ENCODE measurements at places on chromosomes 7 and 10.

GRCh38 chr7:154610903-154611302 lies 392.0 kb downstream of the PAXIP1 start:
- no peak for DNase-seq

GRCh38 chr7:100952641-100953040 lies 3.3 kb downstream of the MUC3A start:
- DNase-seq: no peak

GRCh38 chr10:11901454-11901832 lies 78.3 kb downstream of the PROSER2 start:
- no peak for DNase-seq

DNA sequence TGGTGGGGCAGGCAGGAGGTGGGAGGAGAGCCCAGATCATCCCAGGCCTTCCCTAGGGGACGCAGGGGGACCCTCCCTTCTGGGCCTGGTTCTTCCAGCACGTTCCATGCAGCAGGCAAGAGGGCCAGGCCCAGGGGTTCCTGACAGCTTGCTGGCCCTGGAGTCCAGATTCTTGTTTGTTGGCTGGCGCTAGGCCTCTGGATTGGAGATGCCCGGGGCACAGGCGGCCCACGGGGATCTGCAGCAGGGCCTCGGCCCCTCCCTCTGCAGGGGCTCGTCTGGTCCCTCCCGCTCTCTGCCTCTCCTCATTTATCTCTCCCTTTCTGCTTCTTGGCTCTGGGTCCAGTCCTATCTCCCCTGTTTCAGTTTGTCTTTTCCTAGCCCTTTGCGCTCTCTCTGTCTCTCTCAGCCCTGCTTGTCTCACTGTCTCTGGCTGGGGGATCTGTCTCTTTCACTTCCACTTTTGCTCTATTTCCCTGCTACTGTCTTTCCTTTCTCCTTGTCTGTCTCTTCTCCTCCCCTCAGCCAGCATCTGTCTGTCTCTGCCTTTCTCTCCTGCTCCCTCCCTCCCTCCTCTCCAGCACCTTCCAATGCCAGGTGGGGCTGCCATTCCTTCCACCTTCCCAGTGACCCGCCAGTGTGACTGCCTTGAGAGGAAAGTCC lies 1.1 kb upstream of the AQP1 start:
- DNase-seq: no peak

GRCh38 chr7:117169907-117170306 lies 153.0 kb downstream of the WNT2 start:
- no peak for DNase-seq

GRCh38 chr7:68461430-68461829 lies 1136.8 kb upstream of the AUTS2 start:
- DNase-seq: no peak

DNA sequence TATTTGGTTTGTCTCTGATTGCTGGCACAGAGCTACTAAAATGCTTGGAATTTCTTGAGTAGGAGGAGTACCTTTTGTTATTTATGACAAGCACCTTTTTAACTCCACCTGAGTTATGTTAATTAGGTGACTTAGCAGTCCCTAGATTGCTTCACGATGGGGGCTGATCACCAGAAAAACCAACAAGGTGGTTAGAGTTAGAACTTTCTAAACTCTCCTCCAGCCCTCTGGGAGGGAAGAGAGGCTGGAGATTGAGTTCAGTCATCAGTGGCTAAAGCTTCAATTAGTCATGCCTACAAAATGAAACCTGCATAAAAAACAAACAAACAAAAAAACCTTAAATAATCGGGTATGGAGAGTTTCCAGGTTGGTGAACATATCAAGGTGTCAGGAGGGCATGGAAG lies 23.6 kb upstream of the ING3 start:
- no peak for DNase-seq

- DNase-seq: no peak
Observed at GRCh38 chr7:121739465-121739864, 133.5 kb upstream of the PTPRZ1 start.

GRCh38 chr10:11866199-11866925 lies 43.2 kb downstream of the PROSER2 start:
- no peak for DNase-seq

DNA sequence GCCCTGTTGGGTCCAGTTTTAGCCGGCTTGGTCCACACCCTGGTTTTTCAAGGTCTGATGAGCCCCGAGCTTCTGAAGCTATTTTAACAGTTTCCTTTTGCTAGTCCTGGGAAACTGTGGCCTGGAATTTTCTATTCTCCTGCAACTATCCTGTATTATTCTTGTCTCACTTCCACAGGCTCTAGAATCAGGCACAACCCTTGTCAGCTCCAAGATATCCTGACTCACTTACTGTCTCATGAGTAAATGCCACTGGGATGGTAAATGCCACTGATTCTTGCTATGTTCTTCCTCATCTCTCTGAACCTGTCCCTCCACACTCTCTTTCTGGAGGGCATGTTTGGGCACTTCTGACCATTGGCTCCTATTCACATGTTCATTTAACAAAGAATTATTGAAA lies 611.5 kb upstream of the IGFBP3 start:
- DNase-seq: no peak

GRCh38 chr10:93991596-93992284 lies 2.0 kb upstream of the PLCE1 start:
- no peak for DNase-seq

- no peak for DNase-seq
Observed at GRCh38 chr7:66958538-66959350, 36.6 kb downstream of the SBDS start.

- DNase-seq: no peak
Observed at GRCh38 chr7:76232698-76233097, 31.0 kb downstream of the SRRM3 start.

DNA sequence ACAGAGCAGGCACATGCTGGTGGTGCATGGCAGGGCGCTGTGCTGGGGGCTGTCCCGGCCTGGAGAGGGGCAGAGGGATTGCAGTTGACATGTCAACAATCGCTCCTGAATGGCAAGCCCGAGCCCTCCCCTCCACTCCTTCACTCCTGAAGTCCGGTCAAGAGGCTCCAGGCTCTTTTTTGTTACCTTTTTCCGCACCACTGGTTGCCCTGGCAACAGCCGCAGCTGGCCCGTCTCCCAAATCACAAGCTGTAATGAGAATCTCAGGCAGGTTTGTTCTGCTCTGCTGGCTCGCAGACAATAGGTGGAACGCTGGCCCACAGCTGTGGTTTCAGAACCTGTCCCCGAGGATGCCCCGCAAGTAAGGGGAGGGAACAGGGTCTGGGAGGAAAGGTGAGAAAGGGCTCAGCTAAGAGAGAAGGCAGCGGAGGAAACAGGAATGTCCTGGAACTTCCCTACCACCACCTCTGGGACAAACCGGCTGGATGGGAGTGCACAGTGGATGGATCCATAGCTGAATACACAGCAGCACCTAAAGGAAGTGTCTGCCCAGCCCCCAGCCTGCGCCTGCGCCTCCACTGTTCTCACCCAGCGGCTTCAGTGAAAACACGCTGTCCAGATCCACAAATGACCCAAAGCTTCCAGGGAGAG lies 58.9 kb downstream of the CALML3 start:
- peak; percentile 39 for DNase-seq

GRCh38 chr7:36281945-36282717 lies 107.5 kb upstream of the ANLN start:
- no peak for DNase-seq

DNA sequence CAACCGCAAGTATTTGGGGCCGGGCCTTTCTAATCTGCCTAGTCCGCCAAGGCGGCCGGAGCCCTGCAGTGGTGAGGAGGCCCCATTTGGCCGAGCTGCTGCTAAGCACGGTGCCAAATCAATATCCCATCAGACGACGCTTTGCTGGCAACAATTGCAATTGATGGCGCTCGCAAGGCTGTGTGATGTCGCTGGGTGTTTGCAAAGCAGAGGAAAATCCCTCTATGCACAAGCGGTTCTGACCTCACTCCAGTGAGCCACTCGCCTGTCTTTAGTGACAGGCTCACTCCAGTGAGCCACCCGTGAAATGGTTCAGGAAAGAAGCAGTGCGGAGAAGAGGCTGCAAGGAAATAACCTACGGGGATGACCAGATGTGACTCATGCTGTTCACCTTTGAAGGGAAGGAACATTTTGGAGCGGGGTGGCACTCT lies 18.3 kb upstream of the PDE1C start:
- DNase-seq: no peak

DNA sequence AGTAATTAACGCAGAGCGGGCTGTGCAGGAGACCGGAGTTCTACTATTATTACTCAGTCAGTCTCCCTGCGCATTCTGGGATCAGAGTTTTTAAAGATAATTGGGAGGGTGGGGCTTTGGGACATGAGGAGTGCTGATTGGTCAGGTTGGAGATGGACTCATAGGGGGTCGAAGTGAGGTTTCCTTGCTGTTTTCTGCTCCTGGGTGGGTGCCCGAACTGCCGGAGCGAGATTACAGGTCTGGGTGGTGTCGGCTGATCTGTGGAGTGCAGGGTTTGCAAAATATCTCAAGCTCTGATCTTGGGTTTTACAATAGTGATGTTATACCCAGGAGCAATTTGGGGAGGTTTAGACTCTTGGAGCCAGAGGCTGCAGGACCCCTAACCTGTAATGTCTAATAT lies 3.9 kb upstream of the LRRC27 start:
- DNase-seq: no peak

GRCh38 chr7:2171855-2172254 lies 60.9 kb downstream of the MAD1L1 start:
- DNase-seq: no peak

- no peak for DNase-seq
Observed at GRCh38 chr10:90451283-90451682, 406.6 kb downstream of the HTR7 start.

- DNase-seq: no peak
Observed at GRCh38 chr7:145534301-145534700, 582.3 kb upstream of the CNTNAP2 start.

DNA sequence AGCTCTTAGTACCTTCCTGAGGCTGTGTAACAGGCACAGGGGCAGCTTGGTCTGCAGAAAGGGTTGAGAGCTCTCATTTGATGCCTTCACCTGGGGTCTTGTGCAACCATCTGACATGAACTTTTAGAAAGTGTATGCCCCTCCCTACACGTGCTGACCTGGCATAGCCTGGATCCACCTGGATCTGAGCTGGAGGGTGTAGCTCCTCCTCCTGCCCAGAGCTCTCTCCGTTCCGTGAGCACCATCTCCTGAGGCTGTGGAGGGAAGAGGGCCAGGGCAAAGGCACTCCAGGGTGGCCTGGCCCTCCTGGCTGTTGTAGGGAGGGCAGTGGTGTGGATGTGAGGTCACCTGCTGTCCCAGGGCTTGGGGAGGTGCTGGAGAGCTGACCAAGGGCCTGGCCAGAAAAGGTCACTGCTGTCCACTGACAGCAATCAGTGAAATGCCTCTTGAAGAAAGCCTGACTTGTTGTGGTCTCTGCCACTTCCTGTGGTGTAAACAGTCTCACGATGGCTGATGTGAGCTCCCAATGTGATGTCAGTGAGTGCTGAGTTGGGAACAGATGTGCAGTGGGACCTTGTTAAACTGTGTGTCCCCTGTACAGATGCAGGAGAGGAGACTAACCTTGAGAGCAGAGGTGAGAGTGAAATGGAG lies 23.0 kb downstream of the AMZ1 start:
- no peak for DNase-seq

- no peak for DNase-seq
Observed at GRCh38 chr10:29798921-29799690, 164.3 kb upstream of the SVIL start.

DNA sequence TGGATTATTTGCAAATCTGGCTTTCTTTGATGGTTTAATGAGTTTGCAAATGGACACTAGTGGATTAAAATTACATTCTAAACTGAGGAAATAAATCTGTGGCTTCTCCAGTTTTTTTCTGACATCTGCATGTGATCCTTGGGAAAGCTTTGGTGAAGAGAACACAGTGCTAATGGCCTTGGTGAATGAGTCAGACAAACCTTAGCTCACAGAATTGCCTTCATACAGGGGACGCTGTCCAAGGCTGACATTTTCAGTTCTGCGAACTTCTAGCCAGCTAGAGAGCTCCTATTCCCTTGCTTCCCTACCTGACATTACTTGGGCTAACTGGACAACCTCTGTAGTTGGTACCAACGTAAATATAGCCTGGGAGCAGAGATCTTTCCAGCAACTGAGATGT lies 21.2 kb downstream of the BMPER start:
- DNase-seq: no peak

- no peak for DNase-seq
Observed at GRCh38 chr7:1945558-1945957, 275.5 kb downstream of the ELFN1 start.

GRCh38 chr7:108413337-108413736 lies 42.9 kb downstream of the NRCAM start:
- DNase-seq: no peak

DNA sequence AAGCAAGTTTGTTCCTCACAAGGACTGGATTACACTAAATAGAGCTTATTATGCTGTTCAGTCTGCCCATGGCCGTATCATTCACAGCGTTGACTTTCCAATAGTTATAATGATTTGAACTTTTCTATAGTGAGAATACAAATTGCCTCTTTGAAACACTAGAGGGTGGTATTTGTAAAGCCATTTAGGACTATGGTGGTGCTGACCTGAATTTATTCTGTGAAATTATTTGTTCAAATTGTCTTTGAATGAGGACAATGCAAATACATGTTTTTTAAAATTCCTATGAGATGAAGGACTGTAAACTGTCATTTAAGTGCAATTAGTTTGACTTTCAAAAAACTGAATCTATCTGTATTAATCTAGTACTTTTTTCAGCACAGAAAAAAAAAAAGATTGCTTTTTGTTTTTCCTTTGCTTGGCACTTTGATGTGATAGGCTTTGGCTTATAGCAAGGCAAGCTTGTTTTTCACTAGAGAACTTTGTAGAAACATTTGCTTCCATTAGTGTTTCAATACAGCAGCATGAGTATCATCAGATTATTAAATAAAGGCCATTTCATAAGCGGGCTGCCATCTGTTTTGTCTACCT lies 122.7 kb upstream of the TMEM229A start:
- no peak for DNase-seq

- no peak for DNase-seq
Observed at GRCh38 chr7:45601094-45601493, 26.9 kb downstream of the ADCY1 start.

- peak; percentile 65 for DNase-seq
Observed at GRCh38 chr10:96271016-96271815, at the start of gene BLNK. TSS of gene BLNK (minus strand) at chr10:96271569. CDS start at chr10:96271398, 171 bp downstream.

DNA sequence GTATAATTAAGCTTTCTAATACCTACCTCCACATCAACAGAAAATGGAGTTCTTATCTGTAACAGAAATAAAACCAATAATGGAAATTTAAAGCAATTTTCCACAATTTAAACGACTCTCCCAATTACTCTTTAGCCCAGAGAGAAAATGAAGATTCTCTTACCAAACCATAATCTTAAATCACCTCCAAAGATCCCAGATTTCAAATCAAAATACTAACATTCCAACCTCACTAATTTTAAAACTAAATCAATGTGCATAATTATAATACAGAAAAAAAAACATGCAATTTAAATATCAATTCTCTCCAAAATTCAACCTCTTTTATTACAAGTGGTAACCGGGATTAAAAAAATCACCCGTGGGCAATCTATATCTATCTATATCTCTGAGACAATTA lies 1.5 kb downstream of the HERC4 start:
- no peak for DNase-seq

Data from stimulated activated naive B cell treated with anti-CD40 and anti-IgM and Interleukin-4, amounts not matched to agents 10 μg/mL and 1 μg/mL and 100 μg/mL, for 72 hours (primary cell).